EH (cell line): ENCODE measurements at places on chromosomes 5 and 9.
A peak's percentile ranks its signal among the peaks of the same experiment; 100 is the strongest.

DNA sequence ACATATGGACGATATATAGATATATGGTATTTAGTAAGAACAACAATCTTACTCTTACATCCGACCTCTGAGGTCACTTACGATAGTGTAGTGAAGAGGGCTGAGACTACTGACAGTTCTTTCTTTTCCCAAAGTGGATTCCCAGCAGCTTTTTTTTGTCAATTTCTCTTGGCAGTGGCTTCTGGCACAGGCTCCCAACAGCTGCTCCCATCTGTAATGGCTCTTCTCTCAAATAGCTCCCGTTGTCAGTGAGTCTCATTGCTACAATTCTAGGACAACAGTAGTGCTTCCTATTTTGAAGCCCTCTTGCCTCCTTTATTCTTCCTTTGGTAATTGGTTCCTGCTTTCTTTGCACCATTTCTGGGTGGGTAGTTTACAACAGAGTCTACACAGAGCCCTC lies 68.4 kb downstream of the SLC25A46 start:
- no peak for DNase-seq

DNA sequence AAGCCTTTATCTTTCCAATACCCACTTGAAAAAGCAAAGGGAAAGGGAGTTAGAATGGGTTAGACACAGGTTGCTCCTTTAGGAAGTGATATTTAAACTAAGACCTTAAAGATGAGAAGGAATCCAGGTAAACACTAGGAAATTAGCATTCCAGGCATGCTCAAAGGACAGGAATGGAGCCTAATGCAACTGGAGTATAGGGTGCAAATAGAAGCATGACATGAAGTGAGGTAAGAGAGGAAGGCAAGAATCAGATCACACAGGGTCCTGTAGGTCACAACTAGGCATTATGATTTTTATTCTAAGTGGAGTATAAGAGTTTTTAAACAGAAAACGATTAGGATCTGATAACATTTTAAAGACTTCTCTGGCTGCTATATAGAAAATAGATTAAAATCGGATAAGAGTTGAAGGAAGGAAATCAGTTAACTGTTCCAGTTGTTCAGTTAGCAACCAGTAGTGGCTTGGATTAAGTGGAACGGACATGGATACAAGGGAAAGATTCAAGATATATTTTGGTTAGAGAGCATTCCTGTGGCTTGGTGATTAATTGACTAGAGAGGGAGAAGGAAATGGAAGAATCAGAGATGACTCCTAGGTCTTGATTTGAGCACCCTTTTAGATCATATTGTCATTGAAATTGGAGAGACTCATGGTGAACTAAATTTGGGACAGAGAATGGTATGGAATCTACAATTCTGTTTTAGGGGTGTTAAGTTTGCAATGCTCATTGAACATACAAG lies 95.9 kb downstream of the FBXO4 start:
- DNase-seq, result peak; percentile 59

GRCh38 chr5:53425687-53426511 lies 54.5 kb upstream of the FST start:
- peak; percentile 41 for DNase-seq

GRCh38 chr5:52876456-52876855 lies 88.7 kb downstream of the ITGA1 start:
- DNase-seq, result no peak

GRCh38 chr5:88089719-88090390 lies 178.8 kb downstream of the TMEM161B start:
- no peak for DNase-seq

DNA sequence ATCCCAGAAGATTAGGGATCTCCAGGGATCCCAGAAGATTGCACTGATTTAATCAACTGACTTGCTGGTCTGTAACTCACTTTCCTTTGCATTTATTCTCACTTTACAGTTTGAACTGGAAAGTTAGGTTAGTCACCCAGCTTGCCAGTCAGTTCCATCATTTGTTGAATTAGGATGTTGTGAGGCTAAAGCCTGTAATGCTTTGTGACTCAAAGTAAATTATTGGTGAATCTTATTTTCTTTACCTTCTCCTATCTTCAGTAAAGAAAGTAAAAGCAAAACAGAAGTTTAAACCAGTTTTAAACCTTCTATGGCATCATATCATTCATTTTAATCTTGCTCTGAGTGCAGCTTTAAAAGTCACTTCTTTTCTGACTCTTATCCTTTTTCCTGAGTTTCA lies 85.8 kb downstream of the SLC44A1 start:
- no peak for DNase-seq

- no peak for DNase-seq
Measured at GRCh38 chr9:135501261-135502167, 1.0 kb downstream of the MRPS2 start.

DNA sequence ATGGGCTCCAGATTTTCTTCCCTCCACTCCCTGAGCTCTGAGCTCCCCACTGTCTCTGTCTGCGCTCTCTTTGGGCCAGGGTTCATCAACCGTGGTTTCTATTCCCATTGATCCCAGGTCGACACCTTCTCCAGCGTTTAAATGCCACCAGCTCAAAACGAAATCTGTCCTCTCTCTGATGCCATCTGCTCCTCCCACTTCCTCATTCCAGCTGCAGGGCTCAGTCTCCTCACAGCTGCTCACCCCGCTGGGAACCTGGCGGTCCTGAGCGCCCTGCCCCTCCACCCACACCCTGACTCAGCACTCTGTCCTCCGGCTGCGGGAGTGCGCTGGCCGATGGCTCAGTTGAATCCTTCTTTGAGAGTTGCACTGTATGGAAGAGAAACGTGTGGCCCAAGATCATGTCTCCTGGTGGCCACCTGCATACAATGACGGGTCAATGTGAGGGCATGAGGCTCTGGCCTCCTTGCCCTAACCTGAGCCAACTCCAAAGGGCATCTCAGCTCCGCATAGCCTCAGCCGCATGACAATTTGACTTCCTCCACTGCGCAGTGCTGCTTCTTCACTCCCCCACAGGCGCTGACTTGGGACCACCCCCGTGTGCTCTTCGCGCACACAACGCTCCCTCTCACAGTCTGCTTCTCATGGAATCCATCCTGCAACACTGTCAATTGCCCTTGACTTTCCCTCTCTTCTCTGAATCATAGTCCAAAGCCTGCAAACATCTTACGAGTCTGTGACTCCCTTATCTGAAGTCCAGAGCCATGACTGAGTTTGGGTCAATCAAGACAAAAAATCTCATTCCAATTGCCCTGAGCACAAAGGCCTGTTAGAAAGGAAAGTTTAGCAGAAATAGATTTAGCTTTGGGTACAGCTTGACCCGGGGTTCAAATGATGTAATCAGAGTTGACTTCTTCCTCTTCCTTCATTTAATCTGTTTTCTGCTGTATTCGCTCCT lies 82.4 kb downstream of the PTCH1 start:
- DNase-seq, result no peak

GRCh38 chr9:132370592-132370991 lies 15.8 kb upstream of the SETX start:
- no peak for DNase-seq

GRCh38 chr5:128426090-128426534 lies 111.9 kb downstream of the FBN2 start:
- no peak for DNase-seq

DNA sequence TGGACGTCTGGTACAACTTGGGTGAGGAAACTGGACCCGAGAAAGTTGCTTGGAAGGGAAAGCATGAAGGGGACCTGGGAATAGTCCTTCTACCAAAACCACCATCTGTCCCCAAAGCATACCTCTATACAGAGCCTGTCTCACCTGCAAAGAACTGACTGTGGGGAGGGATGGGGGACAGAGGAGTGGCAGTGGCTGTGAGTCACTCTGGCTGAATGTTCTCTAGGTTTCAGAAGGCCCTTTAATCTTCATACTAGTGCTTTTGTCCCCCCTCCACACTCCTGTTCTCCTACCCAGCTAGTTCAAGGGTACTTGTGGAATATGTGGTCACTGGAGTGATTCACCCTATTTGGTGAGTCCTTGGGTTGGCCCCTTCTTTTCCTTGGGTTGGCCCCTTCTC lies 109.3 kb upstream of the RUSC2 start:
- DNase-seq, result no peak

- DNase-seq, result no peak
Measured at GRCh38 chr5:66724349-66725139, 128.4 kb downstream of the MAST4 start.

DNA sequence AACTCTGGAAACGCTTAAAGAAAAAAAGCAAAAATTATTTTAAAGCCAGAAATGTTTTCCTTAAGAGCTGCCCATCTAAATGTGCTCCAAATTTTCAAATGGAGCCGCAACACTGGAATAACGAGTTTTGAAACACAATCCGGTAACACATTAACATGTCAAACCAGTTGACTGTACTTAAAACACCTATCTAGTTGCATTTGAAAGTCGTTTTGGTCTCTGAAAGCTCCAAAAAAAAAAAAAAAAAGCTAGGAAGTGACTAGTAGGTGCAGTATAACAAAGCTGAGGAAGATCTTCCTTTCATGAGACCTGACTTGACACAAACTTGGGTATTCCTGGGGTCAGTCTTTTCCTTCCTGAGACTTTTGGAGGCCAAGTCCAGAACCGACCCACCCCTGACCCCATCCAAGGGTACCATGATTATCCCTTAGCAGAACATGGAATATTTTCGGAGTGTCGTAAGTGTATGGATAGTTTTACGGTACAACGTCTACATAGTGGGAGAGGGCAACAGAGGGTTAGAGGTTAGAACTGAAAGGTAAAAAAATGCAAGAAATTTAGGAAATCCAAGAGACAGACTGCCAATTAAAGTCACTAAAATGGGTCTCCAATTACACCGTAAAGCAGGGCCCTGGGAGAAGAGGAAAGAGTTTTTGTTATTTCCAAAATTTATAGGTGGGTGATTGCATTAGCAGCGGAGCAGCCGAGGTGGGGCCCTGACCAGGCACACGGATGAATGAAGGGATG lies 812 bp downstream of the CETN3 start:
- DNase-seq, result peak; percentile 3

DNA sequence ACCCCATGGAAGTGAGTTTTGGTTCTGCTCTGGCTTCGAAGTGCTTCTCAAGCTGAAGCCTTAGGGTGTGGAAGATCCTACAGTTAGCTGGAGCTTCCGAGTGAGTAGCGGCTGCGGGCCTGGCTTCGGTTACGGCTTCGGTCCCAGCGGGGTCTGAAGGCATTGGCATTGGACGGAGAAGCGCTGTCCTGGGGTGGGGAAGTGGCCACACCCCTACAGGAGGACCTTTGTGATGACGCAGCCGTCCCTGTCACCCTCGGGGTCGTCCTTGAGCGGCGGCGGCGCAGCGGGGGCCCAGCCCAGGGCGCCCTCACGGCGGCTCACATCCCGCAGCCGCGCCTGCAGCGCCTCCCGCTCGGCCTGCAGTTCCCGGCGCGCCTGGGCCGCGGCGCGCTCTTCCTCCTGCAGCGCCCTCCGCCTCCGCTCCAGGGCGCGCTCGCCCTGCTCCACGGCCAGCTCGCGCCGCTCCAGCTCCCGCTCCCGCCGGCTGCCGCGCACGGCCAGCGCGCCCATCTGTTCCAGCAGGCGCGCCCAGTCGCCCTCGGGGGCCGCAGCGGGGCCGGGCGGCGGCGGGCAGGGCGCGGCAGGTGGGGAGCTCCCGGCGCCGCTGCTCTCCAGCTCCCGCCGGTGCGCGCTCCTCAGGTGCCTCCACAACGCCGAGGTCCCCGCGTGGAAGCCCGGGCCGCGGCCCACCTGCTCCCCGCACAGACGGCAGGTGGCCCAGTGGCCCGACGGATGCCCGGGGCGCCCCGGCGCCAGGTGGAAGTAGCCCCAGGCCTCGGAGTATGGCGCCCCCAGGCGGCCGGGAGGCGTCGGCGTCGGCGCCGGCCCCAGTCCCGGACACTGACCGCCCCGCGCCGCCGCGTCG lies 9.9 kb downstream of the ZBED3 start:
- peak; percentile 58 for DNase-seq

DNA sequence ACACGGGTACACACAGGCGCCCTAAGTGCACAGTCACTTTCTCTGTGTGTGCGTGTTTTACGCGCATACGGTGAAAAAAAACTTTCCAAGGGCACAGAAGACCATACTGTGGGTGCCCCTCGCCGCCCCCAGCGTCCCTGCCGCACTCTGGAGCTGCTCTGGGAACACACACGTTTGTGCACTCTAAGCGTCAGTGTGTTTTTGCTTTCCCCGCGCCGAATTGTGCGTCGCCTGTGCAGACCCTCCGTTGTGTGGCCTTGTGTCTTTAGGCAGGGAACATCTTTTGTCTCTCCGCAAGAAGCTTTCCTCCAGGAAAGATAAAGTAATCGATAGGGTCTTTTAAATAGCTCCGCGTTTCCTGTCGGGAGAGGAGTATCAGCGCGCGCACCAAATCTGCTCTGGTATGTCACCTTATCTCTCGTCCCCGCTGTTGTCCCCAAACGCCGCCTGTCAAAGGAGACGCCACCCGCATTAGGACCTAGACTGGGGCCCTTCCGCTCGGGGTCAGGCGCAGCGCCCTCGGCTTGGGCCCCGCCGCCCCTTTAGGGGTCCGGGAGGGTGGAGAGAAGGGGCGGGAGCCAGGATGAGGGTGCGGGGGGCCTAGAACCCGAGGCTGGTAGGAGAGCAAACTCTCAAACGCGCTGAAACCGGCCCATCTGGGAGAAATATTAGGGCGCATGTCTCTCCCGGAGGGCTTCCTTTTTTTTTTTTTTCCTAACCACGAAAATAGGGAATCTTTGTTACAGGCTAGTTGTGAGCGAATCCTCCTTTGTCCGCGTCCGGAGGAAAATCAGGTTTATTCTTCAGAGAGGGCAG lies 10.5 kb upstream of the NKX2-5 start:
- no peak for DNase-seq

DNA sequence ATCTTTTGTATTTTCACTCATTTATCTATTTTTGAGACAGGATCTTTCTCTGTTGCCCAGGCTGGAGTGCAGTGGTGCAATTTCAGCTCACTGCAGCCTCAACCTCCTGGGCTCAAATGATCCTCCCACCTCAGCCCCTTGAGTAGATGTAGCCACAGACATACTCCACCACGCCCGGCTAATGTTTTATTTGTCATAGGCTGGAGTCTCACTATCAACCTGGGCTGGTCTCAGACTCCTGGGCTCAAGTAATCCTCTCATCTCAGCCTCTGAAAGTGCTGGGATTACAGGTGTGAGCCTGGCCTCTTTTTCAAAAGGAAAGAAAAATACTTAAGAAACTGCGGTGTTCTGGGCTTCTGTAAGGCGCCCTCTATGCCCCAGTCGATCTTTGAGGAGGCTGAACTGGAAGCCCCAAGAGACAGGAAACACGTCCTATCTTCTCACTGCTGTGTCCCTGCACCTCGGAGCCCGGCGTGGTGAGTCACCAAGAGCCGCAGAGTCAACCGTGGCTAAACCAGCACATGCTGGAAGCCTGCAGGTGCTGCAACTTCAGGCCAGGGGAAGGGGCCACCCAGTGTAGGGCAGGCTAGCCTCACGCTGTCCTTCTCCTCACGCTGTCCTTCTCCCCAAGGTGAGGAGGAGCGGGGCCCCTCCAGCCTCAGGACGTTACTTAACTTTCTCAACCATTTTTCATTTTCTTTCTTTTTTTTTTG lies 15.2 kb upstream of the LHX3 start:
- DNase-seq, result peak; percentile 60

DNA sequence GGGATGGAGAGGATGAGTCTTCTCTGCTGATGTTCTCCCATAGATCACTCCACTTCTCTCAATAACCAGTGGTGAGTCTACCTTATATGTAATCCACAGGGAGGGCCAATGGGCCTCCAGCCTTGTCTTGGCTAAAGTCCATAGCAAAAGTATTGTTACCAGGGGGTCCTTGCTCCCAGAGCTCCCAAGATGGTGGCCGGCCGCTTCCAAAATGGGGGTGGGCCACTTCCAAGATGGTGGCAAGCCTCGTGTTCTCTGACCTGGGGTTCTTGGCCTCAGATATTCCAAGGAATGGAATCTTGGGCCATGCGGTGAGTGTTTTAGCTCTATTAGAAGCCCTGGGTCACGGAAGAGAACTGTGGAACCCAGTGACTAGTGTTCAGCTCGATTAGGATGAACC lies 12.0 kb upstream of the SLC24A2 start:
- no peak for DNase-seq
